ENCODE measurements at places on chromosomes 12 and 14. TPM values are rescaled to one million over a fixed set of nuclear protein-coding genes. Genes with fewer than 3 reads are reported as not detected.

- no peak for DNase-seq
Measured at GRCh38 chr14:105878125-105878524, 351.7 kb downstream of the TMEM121 start.

- peak; percentile 25 for DNase-seq
Measured at GRCh38 chr12:102479099-102479885, 1.1 kb downstream of the IGF1 start.

DNA sequence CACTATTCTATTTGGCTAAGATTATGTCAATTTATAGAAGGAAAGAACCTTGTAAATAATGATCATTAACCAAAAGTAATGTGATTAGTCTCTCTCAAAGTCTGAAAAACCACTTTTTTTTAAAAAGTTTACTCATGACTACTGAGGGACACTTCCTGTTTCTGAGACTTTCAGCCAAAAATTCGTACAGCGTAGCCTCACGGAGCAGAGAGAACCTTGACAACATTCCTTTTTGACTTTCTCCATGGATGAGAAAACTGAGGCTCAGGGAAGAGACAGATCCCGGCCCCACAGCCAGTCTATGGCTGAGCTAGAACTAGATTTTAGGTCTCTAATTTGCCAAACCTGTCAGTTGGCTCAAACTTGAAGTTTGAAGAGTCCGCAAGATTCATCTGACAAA, 68.2 kb downstream of the DAD1 start:
- DNase-seq, result no peak

Gene TMEM121
- total RNA-seq, result not detected

GRCh38 chr12:104501660-104502059, 44.9 kb downstream of the CHST11 start:
- DNase-seq, result no peak

Gene HOXC11
- not detected for total RNA-seq

DNA sequence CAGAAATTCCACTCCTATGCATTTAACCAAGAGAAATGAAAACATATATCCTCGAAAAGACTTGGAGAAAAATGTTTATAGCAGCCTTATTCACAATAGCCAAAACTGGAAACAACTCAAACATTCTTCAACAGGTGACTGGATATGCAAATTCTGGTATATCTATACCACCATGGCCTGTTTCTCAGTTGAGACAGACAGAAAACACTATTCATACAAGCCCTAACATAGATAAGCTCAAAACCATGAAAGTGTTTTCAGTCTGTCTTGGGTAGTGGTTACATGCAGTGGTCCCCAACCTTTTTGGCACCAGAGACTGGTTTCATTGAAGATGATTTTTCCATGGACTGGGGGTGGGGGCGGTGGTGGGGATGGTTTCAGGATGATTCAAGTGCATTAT, 83.8 kb downstream of the SRGAP1 start:
- no peak for DNase-seq

Gene ZFHX2
- 0.20 TPM for total RNA-seq

GRCh38 chr14:24713404-24713803, 79.4 kb upstream of the GZMB start:
- no peak for DNase-seq
